ENCODE measurements at places on chromosomes 1 and 21.

GRCh38 chr1:37037690-37038089, 3.4 kb upstream of the GRIK3 start:
- no peak for DNase-seq

DNA sequence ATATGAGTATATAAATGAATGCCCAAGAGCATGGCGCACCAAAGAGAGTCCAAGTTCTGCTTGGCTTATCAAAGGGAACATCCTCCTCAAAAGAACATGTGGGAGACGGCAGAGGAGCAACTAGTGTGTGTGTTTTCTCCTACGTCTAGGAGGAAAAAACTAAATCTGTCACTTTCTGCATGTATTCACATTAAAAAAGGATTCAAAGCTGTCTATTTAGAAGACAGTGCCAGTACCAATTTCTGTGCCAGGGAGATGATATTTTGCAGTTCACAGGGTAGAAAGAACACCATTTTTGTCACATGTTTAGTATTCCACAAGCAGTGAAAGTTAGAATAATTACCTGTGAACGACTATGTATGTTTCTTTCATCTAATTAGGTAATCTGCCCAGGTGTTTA, 42.5 kb upstream of the IFNAR2 start:
- DNase-seq: no peak

GRCh38 chr1:103250441-103250861, 142.1 kb upstream of the COL11A1 start:
- DNase-seq: no peak

GRCh38 chr1:160171980-160172379, 18.4 kb upstream of the CASQ1 start:
- no peak for DNase-seq

GRCh38 chr1:230277201-230278025, 148.7 kb downstream of the PGBD5 start:
- DNase-seq: no peak

DNA sequence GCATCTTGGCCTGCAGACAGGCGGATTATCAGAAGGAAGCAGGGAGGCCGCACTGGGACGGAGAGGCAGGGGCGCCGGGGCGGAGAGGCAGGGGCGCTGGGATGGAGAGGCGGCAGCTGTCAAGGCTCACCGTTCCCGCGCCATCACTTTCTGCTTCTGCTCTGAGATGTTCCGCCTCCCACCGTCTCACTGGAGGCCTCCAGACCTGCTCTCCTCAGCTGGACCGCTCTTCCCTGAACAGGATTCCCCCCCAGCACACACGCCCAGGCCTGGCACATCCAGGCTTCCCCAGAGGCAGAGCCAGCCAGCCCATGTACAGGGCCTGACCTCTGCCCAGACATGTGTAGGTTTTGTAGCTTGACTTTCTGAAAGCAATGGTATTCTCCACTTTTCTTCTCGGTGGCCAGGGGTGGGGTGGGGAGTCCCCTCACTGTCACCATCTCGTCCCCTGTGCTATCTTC, 84.1 kb downstream of the RIPK4 start:
- DNase-seq: no peak

GRCh38 chr1:100730130-100730529, 10.6 kb downstream of the VCAM1 start:
- no peak for DNase-seq

GRCh38 chr1:16922466-16922865, 735 bp downstream of the CROCC start:
- DNase-seq: no peak

DNA sequence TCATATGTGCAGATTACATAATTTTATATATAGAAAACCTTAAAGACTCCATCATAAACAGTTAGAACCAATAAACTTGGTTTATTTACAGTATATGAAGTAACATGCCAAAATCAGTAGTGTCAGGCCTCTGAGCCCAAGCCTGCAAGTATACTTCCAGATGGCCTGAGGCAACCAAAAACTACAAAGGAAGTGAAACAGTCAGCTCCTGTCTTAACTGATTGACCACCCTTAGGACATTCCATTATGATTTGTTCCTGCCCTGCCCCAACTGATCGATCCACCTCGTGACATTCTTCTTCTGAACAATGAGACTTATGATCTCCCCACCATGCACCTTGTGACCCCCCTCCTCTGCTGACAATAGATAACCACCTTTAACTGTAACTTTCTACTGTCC, 630.3 kb downstream of the AMY1C start:
- DNase-seq: no peak

DNA sequence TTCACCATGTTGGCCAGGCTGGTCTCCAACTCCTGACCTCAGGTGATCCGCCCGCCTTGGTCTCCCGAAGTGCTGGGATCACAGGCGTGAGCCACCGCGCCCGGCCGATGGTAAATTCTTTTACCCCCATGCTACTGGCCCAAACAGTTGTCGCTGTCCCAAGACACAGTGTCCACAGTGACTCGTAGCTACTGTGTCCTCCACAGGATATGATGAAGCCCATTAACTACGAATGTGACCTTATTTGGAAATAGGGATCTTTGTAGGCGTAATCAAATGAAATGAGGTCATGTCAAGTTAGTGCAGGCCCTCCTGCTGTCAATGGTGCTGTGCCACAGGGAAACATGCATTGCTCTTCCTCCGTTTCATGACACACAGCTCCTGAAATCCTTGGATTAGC, 8.5 kb downstream of the FNDC10 start:
- no peak for DNase-seq

DNA sequence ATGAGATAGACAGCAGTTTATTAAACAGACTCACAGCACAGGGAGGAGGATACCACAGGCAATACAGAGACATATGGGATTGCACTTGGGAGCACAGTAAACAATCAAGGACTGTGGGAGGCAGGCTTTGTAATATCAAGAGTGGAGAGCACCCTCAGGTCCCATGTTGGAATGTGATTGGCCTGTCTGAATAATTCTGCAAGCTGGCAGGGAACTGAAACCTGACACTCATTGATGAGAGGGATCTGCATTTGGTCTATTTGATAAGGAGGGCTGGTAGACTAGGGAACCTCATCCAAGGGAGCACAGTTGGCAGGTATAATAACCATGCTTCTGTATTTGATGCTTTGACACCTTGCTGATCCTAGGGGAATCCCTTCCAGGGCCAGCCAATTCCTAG, 69.9 kb upstream of the PRMT6 start:
- DNase-seq: no peak

- no peak for DNase-seq
Observed at GRCh38 chr1:53327182-53327913, 522 bp downstream of the LRP8 start.

- no peak for DNase-seq
Observed at GRCh38 chr1:23288201-23288600, 55.9 kb downstream of the HNRNPR start.

DNA sequence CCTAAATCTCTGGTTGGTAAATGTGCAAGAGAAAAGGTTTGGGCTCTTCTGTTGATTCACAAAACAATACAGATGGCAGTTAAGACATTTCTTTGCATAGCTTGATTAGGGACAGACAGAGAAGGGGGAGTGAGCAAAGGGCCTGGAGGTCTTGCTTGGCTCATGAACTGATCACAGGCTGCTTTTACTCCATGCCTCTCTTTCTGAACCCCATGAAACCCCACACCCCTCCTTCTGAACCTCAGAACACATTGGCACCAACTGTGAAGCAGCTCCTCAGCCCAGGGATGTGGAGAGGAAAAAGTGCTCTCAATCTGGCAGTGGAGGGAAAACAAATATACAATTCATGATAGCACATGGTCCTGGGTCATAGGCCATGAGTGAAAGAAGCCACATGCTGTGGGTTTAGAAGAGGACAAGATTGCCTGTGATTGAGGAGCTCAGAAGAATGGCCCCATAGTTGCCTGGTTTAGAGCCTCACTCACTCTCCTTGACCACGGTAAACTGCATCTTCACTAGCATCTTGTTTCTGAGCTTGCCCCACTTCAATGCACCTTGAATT, 111.6 kb upstream of the GADD45A start:
- no peak for DNase-seq

- DNase-seq: no peak
Observed at GRCh38 chr1:32172621-32173245, 6.7 kb upstream of the TXLNA start.

GRCh38 chr1:204941421-204942338, 71.0 kb downstream of the NFASC start:
- DNase-seq: no peak

GRCh38 chr21:38258521-38259485, 2.0 kb downstream of the KCNJ15 start:
- DNase-seq: no peak

GRCh38 chr1:226964068-226964425, 24.0 kb downstream of the COQ8A start:
- DNase-seq: no peak

DNA sequence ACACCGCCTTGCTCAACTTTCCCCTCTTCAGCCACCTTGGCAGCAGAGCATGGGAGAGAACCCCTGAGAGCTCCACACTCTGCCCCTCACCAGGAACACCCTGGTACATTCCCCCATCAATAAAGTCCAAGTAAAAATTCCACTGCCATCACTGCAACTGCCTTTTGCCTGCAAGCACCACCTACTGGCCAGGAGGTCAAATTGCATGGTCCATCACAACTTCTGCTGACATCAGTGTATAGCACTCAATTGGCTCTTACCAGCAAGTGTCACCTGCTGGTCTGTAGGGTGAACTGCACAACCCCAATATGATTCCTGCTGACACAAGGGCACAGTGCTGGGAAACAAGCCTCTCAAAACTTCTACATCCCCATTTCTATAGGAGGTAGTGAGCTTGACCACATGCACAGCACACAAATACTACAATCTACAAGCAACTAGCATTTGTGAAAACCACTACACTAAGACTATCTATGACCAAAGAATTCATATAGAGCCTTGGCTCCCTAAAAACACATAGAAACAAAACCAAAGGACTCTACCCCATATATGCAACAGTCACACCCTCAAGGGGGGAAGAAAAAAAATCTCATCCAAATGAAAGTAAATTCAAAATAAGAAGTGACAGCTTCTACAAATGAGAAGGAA, 69.2 kb downstream of the FASLG start:
- DNase-seq: no peak

- DNase-seq: no peak
Observed at GRCh38 chr1:114322207-114322606, 168.5 kb upstream of the SYT6 start.

GRCh38 chr1:214840356-214840755, 237.4 kb downstream of the CENPF start:
- no peak for DNase-seq

DNA sequence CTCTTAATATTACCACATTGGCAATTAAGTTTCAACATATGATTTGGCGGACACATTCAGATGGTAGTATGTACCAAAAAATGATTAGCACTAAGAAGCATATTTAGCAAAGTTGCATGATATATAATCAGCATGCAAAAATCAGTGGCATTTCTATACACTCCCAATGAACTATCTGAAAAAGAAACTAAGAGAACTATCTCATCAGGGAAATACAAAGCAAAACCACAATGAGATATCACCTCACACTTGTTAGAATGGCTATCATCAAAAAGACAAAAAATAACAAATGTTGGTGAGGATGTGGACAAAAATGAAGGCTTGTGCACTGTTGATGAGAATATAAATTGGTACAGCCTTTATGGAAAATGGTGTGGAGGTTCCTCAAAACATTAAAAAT, 31.4 kb upstream of the DENND1B start:
- DNase-seq: no peak

DNA sequence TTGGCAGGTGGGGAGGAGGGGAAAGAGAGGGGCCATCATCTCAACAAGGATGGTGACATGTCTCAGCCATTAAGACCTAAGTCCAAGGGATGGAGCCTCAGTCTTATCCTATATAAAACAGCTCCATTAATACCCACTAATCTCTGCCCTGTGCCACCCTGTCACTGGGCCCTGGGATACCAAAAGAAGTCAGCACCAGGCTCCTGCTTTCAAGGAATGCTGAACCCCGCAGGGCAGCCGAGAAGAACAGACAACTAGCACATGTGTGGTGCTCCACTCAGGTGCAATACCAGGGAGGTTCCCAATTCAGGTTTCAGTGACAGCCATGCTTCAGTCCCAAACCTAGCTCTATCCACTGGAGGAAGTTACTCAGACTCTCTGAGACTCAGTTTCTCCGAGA, 128.4 kb downstream of the GRIK3 start:
- no peak for DNase-seq

All from stimulated activated CD8-positive, alpha-beta memory T cell treated with anti-CD3 and anti-CD28 coated beads, Interleukin-12 subunit alpha, Interleukin-12 subunit beta, amount 100 ng/mL, for 1 hour (primary cell).